ENCODE measurements at places on chromosomes 12 and 14. TPM values are rescaled to one million over a fixed set of nuclear protein-coding genes. Genes with fewer than 3 reads are reported as not detected.

ASIC1 gene
- 3.9 TPM for total RNA-seq

GRCh38 chr12:28569698-28570411 is 379.6 kb downstream of the CCDC91 start:
- no peaks in the 10 kb centered on the region for H3K27me3 ChIP-seq
- H3K4me1 ChIP-seq: no peaks in the 10 kb centered on the region
- no peak overlapping the region for H3K4me3 ChIP-seq
- DNase-seq: no peak

GRCh38 chr14:32224737-32225377 is 21.8 kb upstream of the RNU6-8 start:
- H3K36me3 ChIP-seq: no peaks in the 10 kb centered on the region
- H3K27ac ChIP-seq: no peak overlapping the region
- no peaks in the 10 kb centered on the region for H3K4me1 ChIP-seq
- no peak for DNase-seq
- H3K4me3 ChIP-seq: no peak overlapping the region

DNA sequence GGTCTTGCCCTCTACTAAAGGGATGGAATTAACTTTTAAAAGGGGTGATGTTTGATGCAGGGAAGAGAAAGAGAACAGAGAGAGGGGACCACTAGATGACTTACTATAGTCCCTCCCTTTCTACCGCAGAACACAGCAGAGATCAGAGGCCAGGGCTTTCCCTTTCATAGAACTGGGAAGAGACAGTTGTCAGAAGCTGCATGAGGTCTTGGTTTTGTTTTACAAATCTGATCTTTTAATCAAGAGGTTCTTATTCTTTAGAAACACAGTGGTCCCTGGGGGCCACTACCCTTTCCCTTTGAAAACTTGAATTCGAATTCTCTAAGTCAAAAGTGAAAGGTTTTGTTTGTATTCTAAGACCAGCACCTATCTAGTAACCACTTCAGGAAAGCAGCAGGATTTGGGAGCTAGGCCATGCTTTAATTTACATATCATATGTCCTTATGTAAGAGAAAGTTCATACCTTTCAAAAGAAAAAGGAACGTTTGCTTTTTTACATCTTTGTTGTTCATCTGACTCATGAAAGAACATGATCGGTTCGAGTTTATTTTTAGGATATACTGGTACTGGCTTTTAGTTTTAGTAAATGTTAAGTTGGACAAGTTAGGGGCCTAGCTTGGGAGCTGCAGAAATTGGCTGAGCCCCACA is 6.3 kb downstream of the FBXL14 start:
- H3K27me3 ChIP-seq: peaks cover 20% of the 10 kb centered on the region
- no peak for DNase-seq
- H3K27ac ChIP-seq: no peak overlapping the region
- H3K4me3 ChIP-seq: peak overlapping the region; percentile 49
- H3K36me3 ChIP-seq: no peaks in the 10 kb centered on the region

DEPDC4 gene
- 3.4 TPM for total RNA-seq

GRCh38 chr12:14366209-14367039 is 942 bp downstream of the ATF7IP start:
- peak overlapping the region; percentile 84 for H3K27ac ChIP-seq
- no peak for DNase-seq
- peak overlapping the region; percentile 96 for H3K4me3 ChIP-seq
- no peaks in the 10 kb centered on the region for H3K4me1 ChIP-seq
- H3K27me3 ChIP-seq: no peaks in the 10 kb centered on the region
- H3K36me3 ChIP-seq: peaks cover 22% of the 10 kb centered on the region

RNASE9 gene
- total RNA-seq: not detected

GRCh38 chr12:94150240-94151121 is 2.1 kb downstream of the PLXNC1 start:
- DNase-seq: peak; percentile 61
- peak overlapping the region; percentile 53 for H3K4me3 ChIP-seq
- no peak overlapping the region for H3K27ac ChIP-seq
- no peaks in the 10 kb centered on the region for H3K36me3 ChIP-seq
